ENCODE measurements at places on chromosomes 7 and 10. TPM values are rescaled to one million over a fixed set of nuclear protein-coding genes. Genes with fewer than 3 reads are reported as not detected.

POM121 gene
- 68.8 TPM for total RNA-seq

DNA sequence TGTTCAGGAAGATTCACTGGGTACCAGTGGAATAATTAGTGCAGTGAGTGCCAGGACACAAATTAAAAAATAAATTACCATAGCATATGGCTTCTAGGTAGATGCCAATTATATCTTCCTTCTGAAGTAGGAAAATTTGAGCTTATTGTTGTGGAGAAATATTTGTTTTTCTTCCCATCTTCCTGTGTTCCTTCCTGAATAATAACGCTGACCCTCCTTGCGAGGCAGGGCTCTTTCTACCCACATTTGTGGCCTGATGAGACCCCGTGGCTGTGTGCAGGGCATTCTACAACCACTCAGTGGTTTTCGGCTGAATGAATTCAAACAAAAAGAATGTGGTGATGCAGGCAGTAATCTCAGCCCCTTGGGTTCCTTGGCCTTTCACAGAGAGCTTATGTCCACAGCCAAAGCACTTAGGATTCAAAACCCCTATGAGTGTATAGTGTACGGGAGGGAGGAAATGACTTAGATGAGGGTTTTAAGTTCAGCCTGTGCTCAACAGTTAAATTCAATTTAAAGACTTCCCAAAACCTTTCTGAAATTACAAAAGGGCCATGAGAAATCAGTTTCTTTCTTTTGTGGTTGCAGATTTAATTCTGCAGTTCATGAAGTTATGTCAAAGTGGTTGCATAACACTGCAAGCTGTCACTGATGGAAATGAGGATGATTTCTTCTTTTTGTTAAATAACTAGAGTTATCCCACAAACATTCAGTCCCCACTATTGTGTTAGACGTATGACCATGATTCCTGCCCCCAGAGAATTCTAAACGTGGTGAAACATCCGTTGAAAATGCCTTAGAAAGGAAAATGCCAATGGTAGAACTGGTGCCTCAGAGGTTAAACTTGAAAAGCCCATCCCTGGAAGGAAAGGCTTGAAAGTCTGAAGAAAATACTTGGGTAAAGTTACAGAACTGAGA, 255.3 kb downstream of the FZD1 start:
- DNase-seq: no peak

- no peak for DNase-seq
These were observed 73.2 kb downstream of the SFMBT2 start for GRCh38 chr10:7337431-7338171.

DNA sequence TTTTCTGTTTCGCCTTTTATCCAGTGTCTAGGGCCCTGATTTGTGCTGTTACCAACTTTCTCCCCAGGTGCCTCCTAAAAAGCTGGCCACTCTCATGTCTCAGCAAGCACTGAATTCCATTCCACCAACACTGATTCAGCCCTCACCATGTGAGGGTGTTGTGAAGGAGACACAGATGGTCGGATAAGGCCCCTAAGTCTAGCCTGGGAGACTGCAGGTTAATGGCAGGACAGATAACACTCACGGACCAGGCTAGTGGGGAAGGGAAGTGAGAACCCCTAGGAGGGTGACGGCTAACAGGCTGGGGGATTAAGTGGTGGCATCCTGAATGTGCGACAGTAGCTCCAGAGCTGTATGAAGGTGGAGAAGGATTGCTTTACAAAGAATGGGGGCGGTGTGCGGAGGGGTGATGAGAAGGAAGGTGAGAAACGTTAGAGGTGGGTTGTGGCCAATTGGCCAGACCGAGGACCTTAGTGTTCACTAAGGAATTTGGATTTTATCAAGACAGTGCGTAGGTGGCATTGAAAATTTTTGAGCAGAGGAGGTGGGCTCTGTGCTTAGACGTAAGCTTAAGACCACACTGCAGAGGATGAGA, 3.8 kb upstream of the DUSP5 start:
- DNase-seq: no peak

GRCh38 chr10:15789793-15790525, 70.2 kb upstream of the ITGA8 start:
- no peak for DNase-seq

GRCh38 chr7:90345595-90346335, 751 bp upstream of the GTPBP10 start:
- no peak for DNase-seq

PILRA gene
- total RNA-seq: 2.7 TPM

DNA sequence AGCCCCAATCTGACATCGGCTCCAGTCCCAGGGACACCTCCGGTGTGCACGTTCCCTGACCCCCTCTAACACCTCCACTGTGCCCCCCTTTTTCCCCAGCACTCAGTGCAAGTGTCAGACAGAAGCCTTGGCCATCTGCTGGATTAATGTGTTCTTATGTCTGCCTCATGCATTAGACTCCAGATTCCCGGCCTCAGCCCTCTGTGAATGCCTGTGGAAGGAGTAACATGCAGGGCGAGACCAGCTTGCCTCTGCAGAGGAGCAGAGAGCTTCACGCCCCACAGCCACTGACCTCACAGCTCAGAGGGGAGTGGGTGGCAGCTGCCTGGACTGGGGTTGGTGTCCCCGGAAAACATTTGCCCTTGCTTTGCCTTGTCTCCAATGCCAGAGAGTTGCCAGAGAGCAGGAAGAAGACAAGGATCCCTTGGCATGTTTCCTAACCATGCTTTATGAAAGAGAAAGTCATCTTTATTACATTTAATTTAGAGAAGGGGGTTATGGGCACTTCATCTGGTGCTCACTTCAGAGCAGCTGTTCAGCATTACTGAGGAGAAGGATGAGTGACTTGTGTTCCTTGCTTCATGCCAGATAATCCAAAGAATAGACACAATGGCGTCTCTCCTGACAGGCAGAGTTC, 91.6 kb upstream of the CXCL12 start:
- no peak for DNase-seq

ACSM6 gene
- total RNA-seq: not detected

MICALL2 gene
- total RNA-seq: 18.7 TPM

SH2B2 gene
- 16.4 TPM for total RNA-seq

DNA sequence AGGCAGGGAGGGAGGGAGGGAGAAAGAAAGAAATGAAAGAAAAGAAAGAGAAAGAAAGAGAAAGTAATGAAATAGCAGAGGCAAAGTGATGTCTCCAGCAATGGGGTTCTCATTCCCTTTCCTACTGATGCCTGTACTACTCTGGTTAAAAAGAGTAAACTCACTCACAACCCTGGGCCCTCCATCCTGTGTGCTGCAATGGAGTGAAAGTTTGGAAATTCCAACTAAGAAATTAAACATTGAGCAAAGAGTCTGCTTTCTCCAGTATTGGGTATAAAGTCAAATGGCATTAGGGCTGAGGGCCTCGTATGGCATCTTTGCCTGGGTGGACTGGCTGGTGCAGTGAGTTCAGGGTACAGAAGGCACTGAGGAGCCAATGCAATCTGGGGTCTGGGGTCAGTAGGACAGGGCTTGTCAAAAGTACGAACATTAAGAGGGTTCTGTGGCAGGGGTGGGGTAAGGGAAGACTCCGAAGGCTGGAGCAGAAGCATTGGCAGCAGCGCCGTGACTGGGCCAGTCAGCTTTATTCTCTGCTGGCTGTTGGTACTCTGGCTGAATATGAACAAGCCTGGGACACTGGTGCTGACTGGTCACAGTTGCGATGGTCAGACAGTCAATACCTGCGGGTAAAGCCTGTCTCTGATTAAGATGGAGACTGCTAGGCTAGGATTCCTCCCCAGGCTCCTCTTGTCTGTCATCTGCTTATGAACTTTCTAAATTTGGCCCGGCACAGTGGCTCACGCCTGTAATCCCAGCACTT, 24.1 kb upstream of the TNS3 start:
- no peak for DNase-seq

CYP2C8 gene
- 2.5 TPM for total RNA-seq

DNA sequence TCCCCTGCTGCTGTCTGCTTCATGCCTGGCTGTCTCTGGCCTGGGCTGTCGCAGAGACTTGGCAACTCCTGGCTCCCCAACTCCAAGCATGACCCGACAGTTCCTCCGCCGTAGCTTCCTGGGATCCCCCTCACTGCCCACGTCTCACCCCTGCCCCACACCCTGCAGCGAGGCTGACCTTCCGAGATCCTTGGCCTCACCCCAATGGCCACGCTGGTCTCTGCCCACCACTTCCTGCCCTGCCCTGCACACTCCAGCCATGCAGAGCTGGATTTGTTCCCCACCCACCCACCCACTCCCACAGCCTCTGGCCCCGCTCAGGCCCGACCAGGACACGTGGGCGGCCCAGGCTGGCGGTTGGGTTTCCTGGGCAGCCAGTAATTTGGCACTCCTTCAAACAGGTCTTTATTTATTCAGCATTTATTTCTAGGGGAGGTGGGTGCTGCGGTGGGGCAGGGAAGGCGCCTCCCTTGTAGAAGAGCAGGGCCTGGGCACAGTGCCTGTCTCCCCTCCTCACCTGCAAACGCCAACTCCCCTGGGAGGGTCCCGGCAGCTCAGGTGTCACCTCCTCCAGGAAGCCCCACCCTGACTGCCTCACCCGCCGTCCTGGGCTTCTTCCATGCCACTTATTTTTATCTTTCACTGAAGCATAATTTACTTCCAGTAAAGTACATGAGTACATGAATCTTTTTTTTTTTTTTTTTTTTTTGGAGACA, 25.5 kb downstream of the GTF2IRD1 start:
- DNase-seq: no peak

DNA sequence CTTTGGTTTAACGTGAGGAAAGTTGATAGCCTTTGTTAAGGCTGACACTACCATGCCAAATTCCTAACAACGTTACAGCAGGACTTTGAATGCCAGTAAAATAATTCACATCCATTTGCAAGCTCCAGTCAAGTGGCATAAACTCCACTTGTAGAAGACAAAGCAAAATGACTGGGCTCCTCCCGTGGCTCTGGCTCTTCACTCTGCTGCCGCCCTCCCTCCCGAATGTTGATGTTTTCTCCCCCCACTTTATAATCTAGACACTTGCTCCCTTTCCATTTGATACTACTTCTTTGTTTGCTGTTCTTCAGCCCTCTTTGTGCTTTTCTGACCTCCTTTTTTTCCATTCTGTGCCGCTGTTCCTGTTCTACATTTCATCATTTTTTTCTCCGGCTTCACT, 22.8 kb upstream of the ITGB8 start:
- DNase-seq: no peak

DNA sequence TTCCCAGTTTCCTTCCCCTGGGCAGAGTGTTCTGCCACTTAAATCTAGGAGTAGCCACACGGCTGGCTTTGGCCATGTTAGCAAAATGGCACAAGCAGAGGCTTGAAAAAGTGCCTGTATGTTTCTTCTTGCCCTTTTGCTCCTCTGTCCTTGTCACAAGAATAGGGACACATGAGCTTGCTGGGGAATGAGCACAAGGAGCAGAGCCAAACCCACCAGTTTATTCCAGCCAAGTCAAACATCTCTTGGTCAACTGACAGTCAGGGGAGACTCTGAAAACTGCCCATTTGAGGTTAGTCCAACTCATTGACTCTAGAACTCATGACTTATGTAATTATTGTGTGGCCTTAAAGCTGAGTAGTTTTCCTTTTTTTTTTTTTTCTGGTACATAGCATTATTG, 739.7 kb upstream of the FZD8 start:
- no peak for DNase-seq

DNA sequence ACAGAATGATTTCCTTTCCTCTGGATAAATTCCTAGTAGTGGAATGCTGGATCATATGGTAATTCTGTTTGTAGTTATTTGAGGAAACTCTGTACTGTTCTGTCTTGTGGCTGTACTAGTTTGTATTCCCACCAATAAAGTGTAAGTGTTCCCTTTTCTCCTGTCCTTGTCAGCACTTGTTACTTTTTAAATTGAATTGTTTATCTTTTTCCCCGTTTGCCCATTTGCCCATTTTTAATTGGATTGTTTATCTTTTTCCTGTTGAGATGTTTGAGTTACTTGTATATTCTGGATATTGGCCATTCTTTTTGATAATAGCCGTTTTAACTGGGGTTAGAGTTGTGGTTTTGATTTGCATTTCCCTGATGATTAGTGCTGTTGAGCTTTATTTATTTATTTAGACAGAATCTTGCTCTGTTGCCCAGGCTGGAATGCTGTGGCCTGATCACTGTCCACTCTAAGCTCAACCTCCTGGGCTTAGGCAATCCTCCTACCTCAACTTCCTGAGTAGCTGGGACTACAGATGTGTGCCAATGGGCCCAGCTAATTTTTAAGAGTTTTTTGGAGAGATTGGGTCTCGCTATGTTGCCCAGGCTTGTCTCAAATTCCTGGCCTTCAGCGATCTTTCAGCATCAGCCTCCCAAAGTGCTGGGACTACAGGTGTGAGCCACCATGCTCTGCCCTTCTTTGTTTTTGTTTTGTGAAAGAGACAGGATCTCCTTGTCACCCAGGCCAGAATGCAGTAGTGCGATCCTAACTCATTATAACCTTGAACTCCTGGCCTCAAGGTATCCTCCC, 23.0 kb downstream of the BMPR1A start:
- DNase-seq: no peak

DNA sequence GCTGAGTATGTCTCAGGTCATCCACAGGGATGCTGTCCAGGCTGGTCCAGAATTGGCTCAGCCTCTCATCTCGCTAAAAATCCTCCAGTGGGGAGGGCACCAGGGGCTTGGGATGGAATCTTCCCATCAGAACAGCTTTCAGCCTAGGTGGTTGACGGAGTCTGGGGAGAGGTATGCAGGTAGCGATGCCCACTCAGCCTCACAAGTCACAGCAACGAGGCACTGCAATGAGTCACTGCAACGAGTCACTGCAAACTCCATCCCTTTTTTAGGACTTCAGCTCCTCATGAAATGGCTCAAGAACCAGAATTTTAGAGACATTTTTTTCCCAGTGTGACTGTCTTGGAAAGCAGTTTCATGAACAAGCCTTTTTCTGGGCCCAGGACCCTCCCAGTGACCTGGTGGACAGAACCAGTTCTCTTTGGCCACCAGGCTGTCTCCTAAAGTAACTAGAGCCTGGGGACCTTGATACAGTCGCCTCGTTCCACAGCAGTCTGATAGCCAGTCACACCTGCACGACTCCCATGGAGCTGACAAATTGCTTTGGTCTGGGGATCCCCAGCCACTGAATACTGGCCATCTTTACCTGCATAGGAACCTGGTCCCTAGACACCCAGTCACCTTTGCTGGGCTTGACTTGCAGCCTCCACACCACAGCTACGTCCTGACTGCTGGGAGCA, 41.3 kb upstream of the PPP2R2D start:
- no peak for DNase-seq

AQP1 gene
- 0.48 TPM for total RNA-seq

GRCh38 chr7:157575777-157576176, 239.0 kb downstream of the DNAJB6 start:
- no peak for DNase-seq

GRCh38 chr7:11343818-11344413, 370.2 kb downstream of the PHF14 start:
- peak; percentile 22 for DNase-seq

ZP3 gene
- total RNA-seq: not detected

All from neural crest cell (in vitro differentiated cells).